ENCODE measurements at places on chromosomes 6 and 20.

DNA sequence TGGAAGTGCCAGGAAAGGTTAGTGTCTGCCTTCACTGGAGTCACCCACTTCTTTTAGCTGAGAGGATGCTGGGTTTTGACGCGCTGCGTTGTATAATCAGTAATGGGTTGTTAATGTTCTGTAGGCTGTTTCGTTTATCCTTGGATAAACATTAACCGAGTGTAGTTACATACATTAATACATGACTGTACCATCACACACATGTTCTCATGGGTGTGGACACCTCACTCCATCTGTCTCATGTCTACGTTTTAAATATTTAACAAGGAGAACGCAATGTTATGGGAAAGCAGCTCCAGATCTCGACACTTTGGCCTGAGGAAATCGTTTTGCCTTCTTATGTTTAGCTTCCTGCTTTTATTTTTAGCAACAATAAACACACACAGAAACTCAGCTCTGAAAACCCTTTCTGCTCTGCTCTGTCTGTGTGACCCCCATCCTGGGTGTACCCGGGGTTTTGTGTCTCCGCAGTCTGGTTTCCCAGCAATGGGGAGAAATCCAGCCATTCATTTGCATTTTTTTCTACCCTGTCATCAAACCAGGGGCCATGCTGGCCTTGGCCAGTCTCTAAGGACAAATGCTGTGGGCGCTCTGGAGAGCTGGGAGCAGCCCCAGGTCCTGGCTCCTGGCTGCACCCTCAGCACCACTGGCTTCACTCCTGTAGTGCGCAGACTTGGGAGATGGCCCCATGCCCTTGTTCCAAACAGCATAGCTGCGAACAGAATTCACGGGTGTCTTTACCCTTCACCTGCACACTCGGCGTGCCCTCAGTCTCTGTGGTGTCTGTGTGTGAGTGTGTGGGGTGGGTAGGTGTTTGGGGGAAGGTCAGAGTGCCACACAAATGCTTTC, 110.8 kb downstream of the ERMARD start:
- DNase-seq, result no peak

GRCh38 chr20:10654250-10654610, 19.6 kb downstream of the JAG1 start:
- DNase-seq, result no peak

GRCh38 chr20:59406446-59406845, 106.0 kb downstream of the EDN3 start:
- no peak for DNase-seq

GRCh38 chr20:49567421-49568277, at the start of gene PTGIS:
Gene PTGIS (minus strand): TSS chr20:49568137. CDS start chr20:49568116, 21 bp downstream.
- no peak for DNase-seq

GRCh38 chr6:9795880-9796279, 619.0 kb downstream of the TFAP2A start:
- no peak for DNase-seq

DNA sequence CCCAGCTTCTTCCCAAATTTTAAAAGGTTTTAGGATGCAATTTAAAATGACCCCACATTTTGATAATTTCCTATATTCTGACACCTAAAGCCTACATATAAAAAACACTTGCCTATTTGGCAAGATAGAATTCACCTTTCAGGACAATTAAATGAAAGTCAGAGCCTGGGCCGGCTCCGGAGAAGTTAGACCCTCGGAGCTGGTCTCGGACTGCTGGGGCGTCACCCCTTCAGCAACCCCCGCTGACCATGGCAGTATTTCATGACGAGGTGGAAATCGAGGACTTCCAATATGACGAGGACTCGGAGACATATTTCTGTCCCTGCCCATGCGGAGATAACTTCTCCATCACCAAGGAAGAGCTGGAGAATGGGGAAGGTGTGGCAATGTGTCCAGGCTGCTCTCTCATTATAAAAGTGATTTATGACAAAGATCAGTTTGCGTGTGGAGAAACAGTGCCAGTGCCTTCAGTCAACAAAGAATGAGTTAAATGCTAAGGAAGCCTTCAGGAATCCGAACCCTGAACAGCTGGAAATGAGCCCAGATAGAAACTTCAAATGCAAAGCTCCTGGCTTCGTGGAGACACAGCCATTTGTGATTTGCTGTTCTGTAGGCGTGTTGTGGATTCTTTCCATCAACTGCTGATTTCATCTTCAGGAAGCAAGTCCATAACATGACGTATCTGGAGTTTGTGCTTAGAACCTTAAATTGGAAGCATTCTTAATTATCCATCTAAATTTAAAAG, 16.0 kb downstream of the TCFL5 start:
- peak; percentile 40 for DNase-seq

DNA sequence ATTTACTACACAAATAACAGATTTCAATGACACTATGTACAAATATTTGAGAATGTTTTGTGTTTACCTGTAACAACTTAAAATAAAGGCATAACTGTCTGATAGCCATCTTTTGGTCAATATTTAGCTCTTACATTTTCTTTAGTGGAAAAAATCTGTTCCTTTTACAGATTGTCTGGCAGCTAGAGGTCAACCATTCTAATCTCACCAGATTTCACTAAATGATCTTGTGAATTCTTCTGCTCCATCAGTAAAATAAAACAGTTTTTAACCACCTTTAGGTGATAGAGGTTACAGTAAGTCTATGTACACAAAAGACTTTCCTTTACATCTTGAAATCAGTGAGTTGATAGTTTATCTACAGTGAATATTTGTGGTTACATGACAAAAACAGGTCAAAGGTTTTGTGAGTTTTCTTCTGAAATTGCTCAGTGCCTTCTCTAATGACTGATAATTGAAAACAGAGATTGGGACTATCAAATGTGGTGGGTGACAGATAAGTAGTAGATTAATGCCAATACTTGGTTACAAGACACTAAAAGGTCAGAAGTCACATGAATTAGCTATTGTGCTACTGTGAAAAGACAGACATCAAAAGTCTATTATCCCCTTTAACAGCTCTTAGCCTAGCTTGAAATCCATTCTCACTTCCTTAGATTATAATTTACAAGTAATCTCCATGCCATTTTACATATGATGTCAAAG, 47.4 kb downstream of the BMP5 start:
- no peak for DNase-seq

DNA sequence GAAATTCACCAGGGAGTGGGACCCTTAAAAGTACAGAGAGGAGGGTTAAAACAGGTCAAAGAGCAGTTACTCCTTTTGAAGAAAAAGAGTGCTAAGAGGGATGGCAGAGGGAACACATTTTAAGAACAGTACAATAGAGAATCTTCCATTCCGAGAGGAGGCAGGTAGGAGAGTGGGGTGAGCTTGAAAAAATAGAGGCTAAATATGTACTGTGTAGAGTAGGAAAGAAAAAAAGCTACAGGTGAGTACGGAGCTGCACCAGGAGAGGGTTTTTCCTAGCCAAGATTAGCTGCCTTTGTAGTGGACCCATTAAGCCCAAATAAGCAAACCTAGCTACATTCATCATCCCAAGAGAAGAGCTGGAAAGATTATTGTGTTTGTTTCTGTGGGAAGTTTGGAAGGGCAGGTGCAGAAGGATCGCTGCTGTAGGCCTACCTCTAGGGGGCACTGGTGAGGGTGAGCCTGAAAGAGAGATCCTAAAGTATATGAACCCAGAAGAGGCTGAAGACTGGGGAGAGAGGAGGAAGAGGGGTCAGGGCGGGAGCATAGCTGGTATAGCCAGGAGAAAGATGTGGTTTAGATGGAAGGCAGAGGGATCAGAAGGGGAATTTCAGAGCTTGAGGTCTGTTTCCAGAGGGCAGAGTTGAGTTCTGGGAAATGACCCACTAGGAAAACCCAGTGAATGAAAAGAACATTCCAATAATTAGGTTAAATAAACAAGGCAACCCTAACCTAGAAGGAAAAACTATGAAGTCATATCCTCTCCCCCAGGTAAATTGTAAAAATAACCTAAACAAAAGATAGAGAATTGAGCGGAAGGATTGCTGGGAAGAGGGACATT, 50.2 kb upstream of the HINT3 start:
- no peak for DNase-seq

- DNase-seq, result no peak
Observed at GRCh38 chr6:32152769-32153563, 975 bp upstream of the PPT2 start.

GRCh38 chr6:80249897-80250296, 143.4 kb downstream of the BCKDHB start:
- no peak for DNase-seq

DNA sequence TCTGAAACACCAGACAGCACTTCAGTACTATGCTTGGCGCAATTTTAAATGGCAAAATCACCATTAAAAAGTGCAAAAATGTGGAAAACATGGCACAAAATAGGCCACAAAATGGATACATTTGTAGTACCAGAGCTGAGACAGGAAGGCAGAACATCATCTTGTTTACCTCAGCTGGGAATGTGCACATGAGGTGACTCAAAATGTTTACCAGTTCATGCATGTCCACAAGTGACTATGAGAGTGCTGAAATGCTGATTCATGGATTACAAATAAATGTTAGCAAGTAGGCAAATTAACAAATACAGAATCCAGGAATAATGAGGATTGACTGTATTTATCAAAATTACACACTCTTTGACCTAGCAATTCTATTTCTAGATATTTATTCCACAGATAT, 201.6 kb downstream of the ISM1 start:
- no peak for DNase-seq

GRCh38 chr20:20992686-20993360, 113.3 kb downstream of the LINC00237 start:
- no peak for DNase-seq

DNA sequence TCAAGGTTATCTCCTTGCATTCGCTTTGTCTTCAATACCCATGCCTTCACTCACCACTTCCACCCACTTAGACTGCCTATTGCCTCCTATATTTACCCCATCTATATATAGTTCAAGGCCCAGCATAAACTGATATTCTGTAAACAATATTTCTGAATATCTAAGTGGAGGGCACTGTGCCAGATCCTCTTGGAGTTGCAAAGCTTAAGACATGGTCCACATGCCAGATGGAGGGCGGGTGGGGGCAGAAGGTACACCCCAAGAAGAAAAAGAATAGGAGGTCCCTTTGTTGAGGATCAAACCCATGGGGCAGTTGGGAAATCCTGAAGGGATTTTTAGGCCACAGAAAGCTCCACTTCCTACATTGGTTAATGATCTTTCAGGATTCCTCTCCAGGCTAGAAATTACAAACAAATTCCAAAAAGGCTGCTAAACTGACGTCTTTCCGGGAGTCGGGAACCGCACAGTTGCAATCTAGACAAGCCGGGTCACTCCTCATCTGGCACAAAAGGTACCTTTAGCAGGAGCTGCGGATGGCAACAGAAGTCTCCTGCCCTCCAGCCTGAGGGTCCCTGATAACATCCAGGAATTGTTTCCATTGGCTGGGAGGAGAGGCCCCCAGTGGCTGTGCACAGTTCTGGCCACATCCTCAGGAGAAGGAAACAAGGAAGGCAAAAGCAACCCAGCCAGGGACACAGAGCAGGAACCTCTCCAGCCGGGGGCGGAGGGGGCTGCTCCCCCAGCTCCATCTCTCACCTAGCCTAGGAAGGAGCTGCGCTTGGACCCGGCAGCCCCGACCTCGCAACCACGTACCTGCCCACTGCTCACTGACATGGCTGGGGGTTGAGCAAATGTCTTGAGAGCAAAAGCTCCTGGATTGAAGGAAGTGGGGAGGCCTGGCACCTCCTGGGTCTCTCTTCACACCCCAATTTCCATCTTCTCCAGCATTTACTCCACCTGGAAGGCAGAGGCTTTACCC, 5.9 kb upstream of the LPIN3 start:
- no peak for DNase-seq

DNA sequence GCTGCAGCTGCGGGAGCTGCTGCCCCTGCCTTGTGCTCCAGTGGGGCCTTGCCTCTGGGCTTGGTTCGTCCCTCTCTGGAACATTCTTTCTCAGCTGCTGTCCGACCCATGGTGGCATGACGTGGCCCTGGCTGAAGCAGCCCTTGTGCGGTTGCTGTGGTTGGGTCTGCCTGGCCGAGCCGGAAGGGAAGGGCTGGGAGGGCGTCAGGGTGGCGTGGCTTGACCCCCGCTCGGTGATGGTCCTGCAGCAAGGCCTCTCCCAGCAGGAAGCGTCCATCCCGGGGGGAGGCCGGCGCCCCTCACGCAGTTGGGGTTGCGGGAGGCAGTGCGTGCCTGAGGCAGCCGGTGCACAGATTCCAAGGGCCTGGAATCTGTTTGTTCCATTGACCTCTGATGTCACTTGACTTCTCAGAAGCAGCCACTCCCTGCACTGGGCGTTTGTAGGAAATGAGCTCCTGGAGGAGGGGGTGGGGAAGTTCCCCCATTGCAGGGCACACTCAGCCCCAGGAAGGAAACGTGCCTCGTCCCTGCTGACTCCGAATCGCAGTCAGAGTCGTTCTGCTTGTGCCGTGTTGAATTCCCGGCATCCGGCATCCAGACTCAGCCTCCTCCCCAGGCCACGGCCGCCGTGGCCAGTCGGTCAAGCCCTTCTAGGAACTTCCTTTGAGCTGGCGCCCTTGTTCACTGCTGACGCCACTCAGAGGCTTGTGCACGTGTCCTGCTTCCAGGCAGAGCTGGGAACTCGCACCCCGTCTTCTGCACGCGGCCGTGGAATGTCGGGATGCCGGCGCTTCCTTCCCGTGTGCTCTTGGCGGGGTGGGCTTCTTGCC, 9.7 kb upstream of the TNFRSF6B start:
- no peak for DNase-seq

DNA sequence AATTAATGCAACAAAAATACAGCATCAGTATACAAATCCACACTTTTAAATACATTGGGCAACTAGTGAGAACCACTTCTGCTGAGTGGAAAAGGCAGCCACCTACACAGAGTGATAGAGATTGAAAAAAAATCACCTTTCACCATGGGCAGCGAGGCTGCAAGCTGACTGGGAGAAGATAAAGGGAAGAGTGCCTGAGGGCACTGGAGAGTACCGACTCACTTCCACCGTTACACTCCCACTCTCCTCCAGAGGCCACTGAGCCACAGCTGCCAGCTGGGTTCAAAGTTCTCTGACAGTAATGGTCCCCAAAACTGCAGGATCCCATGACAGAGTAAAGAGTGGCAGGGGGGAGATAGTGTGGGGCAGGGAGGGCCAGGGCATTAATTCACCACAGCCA, 24.1 kb downstream of the PXT1 start:
- no peak for DNase-seq

- no peak for DNase-seq
Observed at GRCh38 chr6:129235167-129236000, 352.4 kb downstream of the LAMA2 start.

DNA sequence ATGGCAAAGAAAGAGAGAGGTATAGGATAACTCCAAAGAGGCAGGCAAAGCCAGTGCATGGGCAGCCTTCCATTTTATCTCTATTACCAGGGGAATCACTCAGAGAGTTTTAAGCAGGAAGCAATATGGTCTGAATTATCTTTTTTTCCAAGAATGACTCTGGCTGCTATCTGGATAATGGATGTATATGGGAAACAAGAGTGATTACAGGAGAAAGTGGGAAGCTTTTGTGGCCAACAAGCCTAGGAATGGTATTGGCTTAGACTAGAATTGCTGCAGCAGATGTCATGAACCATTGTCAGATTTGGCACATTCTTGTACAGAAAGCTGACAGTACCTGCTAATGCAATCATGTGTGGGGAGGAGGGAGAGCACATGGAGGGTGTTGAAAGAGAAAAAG, 73.0 kb upstream of the BTBD3 start:
- DNase-seq, result no peak

- DNase-seq, result no peak
Observed at GRCh38 chr6:157134402-157135047, 188.8 kb downstream of the TMEM242 start.

GRCh38 chr6:28871335-28872156, 52.2 kb downstream of the TRIM27 start:
- no peak for DNase-seq
